Activated T-cell treated with anti-CD3 and anti-CD28 coated beads, Interleukin-2, amount 50 U/mL, for 72 hours (primary cell): ENCODE measurements at places on chromosomes 5 and 9. TPM values are rescaled to one million over a fixed set of nuclear protein-coding genes. Genes with fewer than 3 reads are reported as not detected.

DNA sequence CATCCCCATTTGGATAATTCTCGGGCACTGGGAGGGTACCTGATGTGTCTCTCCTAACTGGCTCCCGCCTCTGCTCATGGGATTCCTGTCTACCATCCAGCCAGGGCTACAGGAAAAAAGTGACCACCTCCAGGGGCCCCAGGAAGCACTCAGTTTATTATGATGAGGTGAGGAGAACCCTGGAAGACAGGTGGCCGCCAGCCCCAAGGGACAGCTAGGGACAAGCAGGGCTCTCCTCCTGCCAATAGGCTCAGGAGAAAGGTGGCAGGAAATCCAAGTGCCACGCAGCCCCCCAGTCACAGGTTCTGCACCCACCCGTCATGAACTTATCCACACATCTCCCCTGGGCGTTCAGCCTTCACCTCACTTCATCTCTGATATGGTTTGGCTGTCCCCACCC, 61.5 kb upstream of the ZNF354A start:
- H3K4me1 ChIP-seq: no peaks in the 10 kb centered on the region
- DNase-seq: no peak

GRCh38 chr5:153094333-153094732, 396.1 kb upstream of the GRIA1 start:
- H3K36me3 ChIP-seq: peaks cover 3% of the 10 kb centered on the region
- DNase-seq: no peak
- H3K27me3 ChIP-seq: no peaks in the 10 kb centered on the region
- no peak overlapping the region for H3K27ac ChIP-seq
- H3K4me3 ChIP-seq: no peak overlapping the region

GRCh38 chr9:16611001-16611400, 259.5 kb downstream of the BNC2 start:
- no peak overlapping the region for H3K4me3 ChIP-seq
- H3K36me3 ChIP-seq: no peaks in the 10 kb centered on the region
- H3K4me1 ChIP-seq: no peaks in the 10 kb centered on the region
- H3K27me3 ChIP-seq: no peaks in the 10 kb centered on the region

- H3K36me3 ChIP-seq: peaks cover 4% of the 10 kb centered on the region
- no peak for DNase-seq
- no peak overlapping the region for H3K4me3 ChIP-seq
- no peak overlapping the region for H3K27ac ChIP-seq
Measured at GRCh38 chr5:143244000-143244736, 159.3 kb downstream of the NR3C1 start.

- H3K4me3 ChIP-seq: no peak overlapping the region
- H3K4me1 ChIP-seq: no peaks in the 10 kb centered on the region
- H3K27me3 ChIP-seq: no peaks in the 10 kb centered on the region
- DNase-seq: no peak
- no peak overlapping the region for H3K27ac ChIP-seq
- H3K36me3 ChIP-seq: no peaks in the 10 kb centered on the region
Measured at GRCh38 chr9:18457510-18457909, 16.4 kb upstream of the ADAMTSL1 start.

GRCh38 chr5:88761269-88761850, 121.6 kb downstream of the MEF2C start:
- no peaks in the 10 kb centered on the region for H3K36me3 ChIP-seq
- no peak overlapping the region for H3K27ac ChIP-seq
- no peak overlapping the region for H3K4me3 ChIP-seq

Gene SLC6A7
- not detected for total RNA-seq

Gene NDOR1
- total RNA-seq: 50.9 TPM
